GM06990 (cell line): ENCODE measurements at places on chromosomes 2 and 18.

DNA sequence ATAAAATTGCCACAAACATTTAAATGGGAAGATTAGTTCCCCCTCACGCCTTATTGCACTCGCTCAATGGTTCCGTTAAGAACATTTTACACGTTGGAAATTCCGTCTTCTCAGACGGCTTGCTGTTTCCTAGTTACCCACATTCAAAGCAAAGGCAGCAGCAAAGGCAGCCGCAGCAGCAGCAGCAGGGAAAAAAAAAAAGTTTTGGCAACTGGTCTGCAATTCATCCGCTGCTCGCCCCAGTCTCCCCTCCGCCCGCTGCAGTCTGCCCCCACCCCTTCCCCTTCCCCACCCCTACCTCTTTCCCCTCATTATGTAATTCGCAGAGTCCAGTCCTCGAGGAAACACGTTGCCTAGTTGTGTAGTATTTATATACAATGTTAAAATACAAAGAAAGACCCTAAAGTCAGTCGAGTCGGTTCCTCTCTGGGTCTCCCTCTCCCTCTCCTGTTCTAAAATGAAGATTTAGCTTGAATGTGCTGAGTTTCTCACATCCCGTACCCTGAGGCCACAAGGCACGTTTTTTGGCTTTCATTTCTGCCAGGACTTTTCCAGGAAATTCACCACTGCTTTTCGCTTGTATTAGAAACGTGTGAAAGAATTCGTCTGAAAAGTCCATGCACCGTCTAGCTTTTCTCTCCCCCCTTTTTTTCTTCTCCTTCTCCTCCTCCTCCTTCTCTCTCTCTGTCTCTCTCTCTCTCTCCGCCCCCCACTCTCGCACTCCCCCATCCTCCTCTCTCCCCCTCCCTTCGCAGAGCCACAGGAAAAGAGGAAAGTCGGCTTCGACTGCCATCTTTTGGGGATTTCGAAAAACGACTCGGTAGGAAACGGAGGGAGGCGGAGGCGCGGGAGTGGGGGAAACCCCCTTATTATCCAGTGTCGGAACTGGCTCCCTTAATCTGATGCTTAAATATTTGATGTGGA lies 140.0 kb downstream of the MEIS1 start:
- DNase-seq: no peak

DNA sequence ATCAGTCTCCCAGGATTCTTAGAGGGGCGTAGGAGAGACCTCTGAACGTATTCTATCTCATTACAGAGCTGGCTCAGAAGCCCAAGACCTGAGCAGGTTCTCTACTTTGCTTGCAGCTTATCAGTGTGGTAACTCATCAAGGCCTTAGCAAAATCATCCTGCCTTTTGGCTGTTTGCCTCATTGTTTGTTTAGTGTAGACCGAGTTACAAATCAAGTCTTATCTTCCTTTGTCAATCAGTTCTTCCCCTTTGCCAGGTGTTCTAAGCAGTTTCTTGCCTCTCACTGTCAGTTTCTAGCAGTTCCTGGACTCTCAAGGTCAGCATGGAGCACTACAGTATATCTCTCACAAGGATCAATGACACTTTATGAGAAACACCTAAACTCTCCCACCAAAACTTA lies 30.9 kb upstream of the NAB1 start:
- no peak for DNase-seq

DNA sequence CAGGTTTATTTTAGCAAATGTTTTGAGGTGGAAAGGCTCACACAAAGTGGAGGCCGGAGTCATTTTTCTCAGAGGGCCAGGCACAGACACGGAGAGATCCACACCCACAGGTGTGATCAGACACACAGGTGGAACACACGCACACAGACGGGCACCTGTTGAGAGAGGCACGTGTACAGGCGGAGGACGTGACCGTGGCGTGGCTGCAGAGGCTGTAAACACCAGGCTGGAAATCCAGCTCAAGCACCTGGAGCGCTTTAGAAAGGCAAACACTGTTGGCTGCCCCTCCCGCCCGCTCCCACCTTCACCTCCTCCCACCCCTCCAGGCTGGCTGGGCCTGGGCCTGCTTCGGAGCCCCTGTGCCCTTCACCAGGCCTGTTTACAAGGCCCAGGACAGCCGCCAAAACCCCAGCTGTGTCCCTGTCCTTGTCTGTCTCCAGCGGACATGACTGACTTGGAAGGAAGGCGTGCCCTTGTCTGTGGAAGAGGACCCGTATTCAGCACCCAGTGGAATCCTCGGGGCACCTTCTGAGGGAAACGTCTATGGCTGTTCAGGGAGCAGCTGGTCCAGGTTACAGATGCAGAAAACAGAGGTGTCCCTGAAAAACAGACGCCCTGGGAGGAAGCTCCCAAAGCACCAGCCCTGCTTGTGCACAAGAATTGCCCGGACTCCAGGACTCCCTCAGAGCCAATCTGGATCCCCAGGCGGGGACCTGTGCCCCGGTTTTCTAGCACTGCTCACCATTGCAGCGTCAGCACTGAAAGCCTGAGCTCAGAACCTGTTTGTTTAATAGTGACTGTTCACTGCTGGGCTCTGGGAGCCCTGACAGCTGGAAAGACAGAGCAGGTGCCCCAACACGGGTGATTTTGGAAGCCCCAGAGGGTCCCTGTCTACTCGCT lies 134.3 kb upstream of the HAAO start:
- DNase-seq: no peak

GRCh38 chr2:121649149-121649595 lies at the start of gene CLASP1:
CLASP1 (minus strand) TSS chr2:121649462; CDS start chr2:121605895, 43,567 bp downstream.
- DNase-seq: no peak

- no peak for DNase-seq
These were observed 53.5 kb downstream of the NCOA1 start for GRCh38 chr2:24544456-24545115.

DNA sequence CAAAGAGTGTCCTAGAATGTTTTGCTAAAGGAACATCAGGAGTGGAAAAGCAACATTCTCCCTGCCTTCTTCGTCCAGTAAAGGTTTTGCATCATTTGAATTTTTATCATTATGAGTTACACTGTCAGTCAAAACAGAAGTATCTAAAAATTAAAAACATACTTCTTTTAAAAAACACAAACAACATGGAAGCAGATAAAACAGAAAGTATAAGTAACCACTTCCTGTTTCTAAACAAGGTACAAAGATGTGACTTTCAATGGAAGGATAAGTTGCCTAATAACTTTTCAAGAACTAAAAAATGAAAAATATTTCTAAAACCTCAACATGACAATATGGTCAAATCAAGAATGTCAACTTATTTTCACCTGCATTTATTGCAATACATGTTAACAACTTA lies 158.2 kb downstream of the STK39 start:
- no peak for DNase-seq
